ENCODE measurements at places on chromosomes 16 and 17. TPM values are rescaled to one million over a fixed set of nuclear protein-coding genes. Genes with fewer than 3 reads are reported as not detected.

PARD6A gene
- total RNA-seq: 0.65 TPM

CRYM gene
- 0.14 TPM for total RNA-seq

ORAI3 gene
- 42.8 TPM for total RNA-seq

RPTOR gene
- 19.8 TPM for total RNA-seq

CDRT15 gene
- total RNA-seq: not detected

ADAD2 gene
- not detected for total RNA-seq

KRTAP4-7 gene
- total RNA-seq: not detected

SPNS1 gene
- total RNA-seq: 39.0 TPM

CYTH1 gene
- total RNA-seq: 6.3 TPM

PIRT gene
- not detected for total RNA-seq

ACSM3 gene
- 0.83 TPM for total RNA-seq

GJC1 gene
- 7.1 TPM for total RNA-seq

MYCBPAP gene
- total RNA-seq: 1.6 TPM

KRTAP2-2 gene
- not detected for total RNA-seq

RRAD gene
- 13.5 TPM for total RNA-seq

SLFN12L gene
- total RNA-seq: under 0.01 TPM

PAM16 gene
- total RNA-seq: 26.9 TPM

PABPN1L gene
- not detected for total RNA-seq

TP53I13 gene
- total RNA-seq: 43.9 TPM

NUPR1 gene
- total RNA-seq: 32.5 TPM

AIPL1 gene
- total RNA-seq: not detected

WNT3 gene
- 0.71 TPM for total RNA-seq

SRL gene
- 0.09 TPM for total RNA-seq

SCNN1B gene
- not detected for total RNA-seq

LHX1 gene
- total RNA-seq: not detected

CPHXL2 gene
- not detected for total RNA-seq

P2RX1 gene
- 0.57 TPM for total RNA-seq

MRTFB gene
- total RNA-seq: 3.3 TPM

PTX4 gene
- total RNA-seq: 0.09 TPM

MT1M gene
- 0.74 TPM for total RNA-seq

LGALS9B gene
- not detected for total RNA-seq

ADAM11 gene
- total RNA-seq: 0.14 TPM

PNPO gene
- 21.1 TPM for total RNA-seq

HSPB9 gene
- not detected for total RNA-seq

CSF3 gene
- total RNA-seq: 0.37 TPM

CACNA1H gene
- 1.3 TPM for total RNA-seq

SOCS3 gene
- total RNA-seq: 112 TPM

PITPNM3 gene
- total RNA-seq: 0.14 TPM

TMEM204 gene
- 14.1 TPM for total RNA-seq

MFAP4 gene
- total RNA-seq: 26.3 TPM

TEX19 gene
- under 0.01 TPM for total RNA-seq

SLC52A1 gene
- total RNA-seq: 0.14 TPM

GAST gene
- total RNA-seq: not detected

TP53TG3B gene
- not detected for total RNA-seq

KRT36 gene
- total RNA-seq: not detected

TSNAXIP1 gene
- 1.2 TPM for total RNA-seq

HP gene
- not detected for total RNA-seq

CCL17 gene
- total RNA-seq: not detected

ASIC2 gene
- total RNA-seq: 0.18 TPM

TBC1D3B gene
- total RNA-seq: 1.3 TPM

Data from smooth muscle cell of bladder (primary cell).